ENCODE measurements at places on chromosomes 2 and 18. TPM values are rescaled to one million over a fixed set of nuclear protein-coding genes. Genes with fewer than 3 reads are reported as not detected.

Gene MYO3B
- not detected for total RNA-seq

Gene RESP18
- not detected for total RNA-seq

Gene SERPINB12
- total RNA-seq, result not detected

Gene TBR1
- not detected for total RNA-seq

Gene SIX2
- total RNA-seq, result 2.3 TPM
